ENCODE measurements at places on chromosomes 3 and 15.

DNA sequence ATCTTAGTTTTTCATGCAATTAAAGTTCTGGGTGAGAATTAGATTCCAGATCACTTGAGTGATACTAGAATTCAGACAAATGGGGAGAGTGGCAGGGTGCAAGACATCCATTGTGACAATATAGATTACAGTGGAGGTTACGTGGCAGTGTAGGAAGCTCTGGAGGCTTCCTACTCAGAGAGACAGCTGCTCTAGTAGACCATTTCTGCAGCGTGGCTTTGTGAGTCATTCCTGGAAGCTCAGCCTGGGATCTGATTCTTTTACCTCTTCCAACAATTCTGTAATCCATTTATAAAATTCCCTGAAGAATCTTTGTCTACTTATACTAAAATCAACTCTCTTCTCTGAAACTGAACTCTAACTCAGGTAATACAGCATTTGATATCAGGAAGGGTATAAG is 90.4 kb upstream of the ASB14 start:
- no peak for DNase-seq

- no peak for DNase-seq
These were observed 986.6 kb downstream of the ZPLD1 start for GRCh38 chr3:103421460-103421859.

DNA sequence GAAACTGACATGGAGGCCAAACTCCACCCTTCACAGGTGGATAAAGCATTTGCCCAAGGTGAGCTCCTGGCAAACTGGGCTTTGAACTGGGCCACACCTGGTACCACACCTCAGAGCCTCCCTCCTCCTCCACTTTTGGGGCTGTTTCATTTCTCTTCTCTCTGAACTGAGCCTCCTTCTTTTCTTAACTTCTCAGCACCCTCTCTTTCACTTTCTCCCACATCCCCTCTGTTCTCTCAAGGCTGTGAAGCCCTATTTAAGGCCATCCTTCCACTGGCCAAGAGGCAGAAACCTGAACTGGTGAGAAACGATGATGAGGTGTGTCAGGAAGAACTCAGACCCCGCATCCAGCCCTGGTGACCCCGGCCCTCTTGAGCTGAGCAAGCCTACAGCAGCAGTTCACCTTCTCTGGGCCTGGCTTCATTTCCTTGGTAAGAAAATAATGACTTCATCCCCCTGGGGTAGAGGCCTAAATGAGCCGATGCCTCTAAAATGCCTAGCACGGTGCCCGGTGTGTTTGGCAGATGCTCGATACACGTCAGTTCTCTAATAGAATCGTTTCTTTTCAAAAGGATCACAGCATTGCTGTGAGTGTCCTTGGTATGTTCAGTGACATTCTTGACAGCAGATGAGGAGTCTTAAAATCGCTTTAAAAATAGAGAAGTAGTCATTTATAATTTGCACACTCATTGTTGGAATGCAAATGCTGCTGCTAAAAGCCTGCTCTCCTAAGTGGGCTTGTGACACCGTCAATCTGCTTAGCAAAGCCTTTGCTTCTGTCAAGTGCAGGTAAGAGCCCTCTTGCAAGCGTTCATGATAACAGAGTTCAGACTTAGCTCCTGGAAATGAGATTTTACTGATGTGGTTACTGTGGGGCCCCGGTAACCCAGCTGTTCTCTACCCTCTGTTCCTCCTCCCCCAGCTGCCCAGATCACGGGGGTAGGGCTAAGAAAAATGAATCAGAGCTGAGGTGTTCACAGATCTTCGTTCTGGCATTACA is 97.7 kb upstream of the ATP2B2 start:
- no peak for DNase-seq

DNA sequence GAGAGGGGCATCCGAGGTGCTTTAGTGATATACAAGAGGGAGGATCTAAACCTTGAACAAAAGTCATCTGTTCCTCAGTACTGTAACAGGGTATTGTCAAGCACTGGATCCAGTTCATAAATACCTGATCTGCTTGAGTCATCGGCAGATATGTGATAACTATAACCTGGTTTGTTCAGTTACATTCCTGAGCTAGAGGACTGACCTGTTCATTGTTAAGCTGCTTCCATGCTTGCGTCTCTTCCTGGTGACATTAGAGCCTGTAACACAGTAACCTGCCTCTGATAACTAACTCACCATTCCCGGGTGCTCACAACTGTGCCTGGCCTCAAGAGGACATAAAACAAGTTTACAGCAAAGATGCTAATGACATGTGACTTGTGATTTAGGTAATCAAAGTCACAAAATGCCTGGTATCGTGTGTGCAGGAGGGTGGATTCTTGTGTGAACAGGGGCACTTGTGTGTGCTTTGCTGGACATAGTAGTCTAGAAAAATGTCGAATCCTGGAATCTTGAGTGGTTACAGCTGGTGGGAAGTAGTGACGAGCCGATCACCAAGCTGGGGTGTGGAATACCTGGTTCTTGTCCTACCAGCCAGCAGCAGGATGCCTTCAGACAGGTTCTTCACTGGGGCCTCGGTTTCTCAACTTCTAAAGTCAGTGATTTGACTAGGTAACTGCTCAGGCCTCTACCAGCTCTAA is 30.9 kb upstream of the POLR2M start:
- no peak for DNase-seq

DNA sequence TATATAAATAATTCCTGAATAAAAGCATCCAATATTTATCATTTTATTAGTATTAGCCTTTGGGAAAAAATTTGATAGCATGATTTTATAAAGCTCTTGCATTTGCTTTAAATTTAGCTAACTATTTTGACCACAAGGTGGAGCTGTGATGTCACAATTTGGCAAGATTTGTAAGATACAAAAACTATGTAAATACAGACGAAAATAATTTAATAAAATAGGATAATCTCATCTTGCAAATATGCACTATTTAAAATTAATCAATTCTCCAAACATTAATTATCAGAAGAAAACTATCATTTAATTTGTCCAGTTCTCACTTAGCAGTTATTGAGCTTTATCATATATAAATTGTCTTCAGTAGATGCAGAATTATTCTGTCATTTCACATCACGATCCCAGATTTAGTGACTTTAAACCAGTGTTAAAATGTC is 95.4 kb downstream of the PLOD2 start:
- DNase-seq: peak; percentile 41

- DNase-seq: no peak
These were observed 48.9 kb upstream of the CPNE4 start for GRCh38 chr3:132083583-132084279.

- no peak for DNase-seq
These were observed 362.6 kb downstream of the ROBO1 start for GRCh38 chr3:79405183-79405582.

GRCh38 chr15:32730677-32731654 is 13.2 kb downstream of the GREM1 start:
- DNase-seq: no peak

- no peak for DNase-seq
These were observed 75.2 kb upstream of the HERC1 start for GRCh38 chr15:63908991-63909390.

DNA sequence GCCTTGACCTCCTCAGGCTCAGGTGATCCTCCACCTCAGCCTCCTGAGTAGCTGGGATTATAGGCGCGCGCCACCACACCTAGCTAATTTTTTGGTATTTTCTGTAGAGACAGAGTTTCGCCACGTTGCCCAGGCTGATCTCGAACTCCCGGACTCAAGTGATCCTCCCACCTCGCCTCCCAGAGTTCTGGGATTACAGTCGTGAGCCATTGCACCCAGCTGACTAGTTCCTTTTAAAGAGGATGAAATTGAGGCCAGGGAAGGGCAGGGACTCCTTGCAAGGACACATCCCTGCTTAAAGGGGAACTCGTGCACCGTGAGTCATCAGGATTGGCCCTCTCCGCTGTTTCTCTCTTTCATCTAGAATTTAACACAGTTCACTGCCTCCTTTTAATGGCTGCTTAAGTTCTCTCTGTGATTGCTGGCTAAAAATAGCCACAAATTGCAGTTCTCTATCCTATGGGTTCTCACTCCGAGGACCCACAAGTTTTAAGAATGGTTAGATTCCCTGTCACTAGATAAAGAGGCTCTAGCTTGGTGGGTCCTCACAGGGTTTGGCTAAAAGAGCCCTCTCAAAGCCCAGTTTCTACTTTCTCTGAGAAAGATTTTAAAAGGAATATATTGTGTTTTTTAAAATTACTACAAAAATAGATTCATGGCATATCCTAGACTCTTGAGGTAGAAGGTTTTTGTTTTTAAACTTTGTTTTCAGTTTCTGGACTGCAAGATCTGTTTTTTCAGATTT is 1.4 kb downstream of the CRTAP start:
- no peak for DNase-seq

DNA sequence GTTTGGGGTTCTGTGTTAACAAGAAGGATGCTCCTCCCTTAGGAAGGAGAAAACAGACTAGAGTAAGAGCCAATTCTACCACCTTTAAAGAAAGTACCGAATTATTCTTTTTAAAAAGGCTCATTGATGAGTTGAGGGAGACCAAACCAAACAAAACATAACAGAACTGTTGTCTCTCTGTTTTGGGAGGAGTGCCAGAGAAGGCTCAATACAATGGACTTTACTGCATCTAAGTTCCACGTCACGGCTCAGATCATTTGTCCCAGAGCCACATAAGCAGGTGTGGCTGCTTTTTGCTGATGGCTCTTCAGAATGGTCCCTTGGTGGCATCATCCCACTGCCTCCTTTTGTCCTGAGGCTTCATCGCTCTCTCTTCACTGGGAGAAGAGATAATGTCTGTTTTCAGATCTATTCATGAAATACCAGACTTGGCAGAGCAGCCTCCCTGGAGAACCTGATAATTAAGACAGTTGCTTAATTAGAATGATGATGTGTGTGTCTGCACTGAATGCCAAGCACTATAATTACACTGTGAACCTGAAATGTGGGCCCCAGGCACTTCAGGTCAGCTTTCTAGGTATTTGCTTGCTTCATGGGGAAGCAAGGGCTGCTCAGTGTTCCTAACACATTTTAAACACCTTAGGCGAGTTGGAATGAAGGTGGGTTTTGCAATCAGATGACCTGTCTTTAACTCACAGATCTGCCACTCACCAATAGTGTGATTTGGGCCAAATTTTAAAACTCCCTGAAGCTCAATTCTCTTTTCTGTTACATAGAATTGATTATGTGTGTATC is 335.2 kb upstream of the MCTP2 start:
- DNase-seq: no peak

- DNase-seq: no peak
These were observed 194.4 kb downstream of the FEZF2 start for GRCh38 chr3:62178739-62179600.
